ENCODE measurements at places on chromosomes 11 and 22.

DNA sequence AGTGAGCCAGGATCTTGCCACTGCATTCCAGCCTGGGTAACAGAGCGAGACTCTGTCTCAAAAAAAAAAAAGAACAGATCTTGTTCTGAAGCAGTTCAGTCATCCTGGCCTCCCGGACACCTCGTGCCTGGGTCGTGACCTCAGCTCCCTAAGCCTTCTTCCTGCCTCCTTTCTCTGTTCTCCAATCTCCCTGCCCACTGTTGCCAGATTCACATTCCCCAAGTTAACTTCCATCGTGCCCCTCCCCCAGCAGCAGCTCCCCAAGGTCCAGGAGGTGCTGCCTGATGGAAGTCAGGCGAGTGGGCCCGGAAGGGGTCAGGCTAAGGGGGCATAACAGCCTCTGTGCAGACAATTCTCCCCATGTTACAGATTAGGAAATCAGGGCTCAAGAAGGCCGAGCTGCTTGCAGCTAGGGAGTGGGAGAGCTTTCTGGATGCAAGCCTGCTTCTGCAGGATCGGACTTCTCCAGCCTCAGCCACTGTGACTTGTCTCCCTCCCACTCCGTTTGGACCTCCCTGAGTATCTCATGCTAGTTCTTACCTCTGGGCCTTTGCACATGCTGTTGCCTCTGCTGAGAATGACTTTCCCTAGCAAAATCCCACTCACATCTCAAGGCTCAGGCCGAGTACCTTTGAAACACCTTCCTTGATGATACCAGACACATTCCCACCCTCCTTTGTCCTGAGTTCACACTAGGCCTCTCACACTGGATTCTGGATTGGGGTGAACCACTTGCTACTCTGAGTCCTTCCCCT is 14.3 kb upstream of the TMEM184B start:
- no peak for DNase-seq

DNA sequence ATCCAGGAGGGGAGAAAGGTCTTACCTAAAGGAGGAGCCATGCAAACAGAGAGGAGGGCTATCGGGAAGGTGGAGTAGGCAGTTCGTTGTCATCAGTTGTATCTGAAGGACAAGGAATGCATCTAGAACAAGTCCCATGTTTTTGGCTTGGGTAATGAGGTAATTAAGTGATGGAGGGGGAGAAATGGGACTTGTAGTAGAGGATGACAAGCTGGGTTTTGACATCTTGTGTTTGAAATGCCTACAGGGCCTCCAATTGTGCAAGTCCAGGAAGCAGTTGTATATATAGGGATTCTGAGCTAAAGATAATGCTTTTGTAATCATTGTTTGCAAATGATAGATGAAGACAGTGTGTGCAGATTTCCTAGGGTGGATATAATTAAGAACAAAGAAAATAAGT is 622.8 kb downstream of the NTM start:
- no peak for DNase-seq

- DNase-seq = no peak
Measured at GRCh38 chr22:21700822-21701221, 34.8 kb downstream of the YPEL1 start.

- no peak for DNase-seq
Measured at GRCh38 chr11:125148743-125149142, 15.8 kb upstream of the PKNOX2 start.

DNA sequence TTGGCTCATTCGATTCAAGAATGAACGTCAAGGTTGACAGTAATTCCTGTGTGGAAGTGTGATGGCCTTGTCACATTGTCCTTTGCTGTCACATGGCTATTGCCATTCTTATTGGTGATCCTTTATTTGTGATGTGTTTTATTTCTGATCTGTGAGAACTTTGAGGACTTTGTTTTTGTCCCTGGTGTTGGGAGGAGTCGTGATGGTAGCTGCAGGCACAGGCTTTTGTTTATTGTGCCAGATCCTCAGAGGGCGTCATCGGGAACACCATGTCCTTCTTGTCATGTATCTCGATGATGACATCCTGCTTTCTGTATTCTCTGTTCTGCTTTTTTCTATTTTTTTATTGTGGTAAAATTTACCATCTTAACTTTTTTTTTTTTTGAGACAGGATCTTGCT is 5.6 kb downstream of the PICK1 start:
- DNase-seq = no peak

- DNase-seq = peak; percentile 55
Measured at GRCh38 chr22:41833369-41834004, 582 bp downstream of the SREBF2 start.

DNA sequence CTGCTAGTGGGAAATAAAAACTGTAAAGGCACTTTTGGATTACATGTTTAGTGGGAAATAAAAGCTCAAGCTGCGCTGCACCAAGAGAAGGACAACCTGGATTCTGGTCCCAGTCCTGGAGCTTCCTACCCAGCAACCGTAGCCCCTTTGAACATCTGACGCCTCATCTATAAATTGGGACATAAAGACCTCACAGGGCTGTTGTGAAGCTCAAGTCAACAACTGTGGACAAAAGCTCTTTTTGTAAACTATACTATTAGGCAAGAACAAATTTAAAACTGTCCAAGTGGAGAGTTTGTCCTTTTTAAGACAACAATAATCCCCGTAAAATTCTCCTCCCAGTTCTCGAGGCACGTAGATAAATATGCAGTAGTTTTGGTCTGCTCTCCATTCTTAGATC is 17.6 kb upstream of the PCF11 start:
- DNase-seq = no peak

DNA sequence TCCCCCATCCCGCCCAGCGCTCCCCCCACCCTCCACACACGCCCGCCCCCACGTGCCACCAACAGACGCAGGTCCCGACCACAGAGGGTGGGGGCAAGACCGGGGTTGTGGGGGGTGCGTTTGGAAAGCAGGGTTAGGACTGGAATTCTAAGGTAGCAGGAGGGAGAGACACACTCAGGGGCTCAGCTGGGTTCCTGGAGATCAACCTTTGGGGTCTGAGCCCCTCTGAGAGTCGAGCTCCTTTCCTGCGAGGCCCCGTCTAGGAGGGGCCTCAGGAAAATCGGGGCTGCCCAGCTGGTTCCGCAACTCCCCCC is 429 bp downstream of the PGGHG start:
- DNase-seq = no peak

DNA sequence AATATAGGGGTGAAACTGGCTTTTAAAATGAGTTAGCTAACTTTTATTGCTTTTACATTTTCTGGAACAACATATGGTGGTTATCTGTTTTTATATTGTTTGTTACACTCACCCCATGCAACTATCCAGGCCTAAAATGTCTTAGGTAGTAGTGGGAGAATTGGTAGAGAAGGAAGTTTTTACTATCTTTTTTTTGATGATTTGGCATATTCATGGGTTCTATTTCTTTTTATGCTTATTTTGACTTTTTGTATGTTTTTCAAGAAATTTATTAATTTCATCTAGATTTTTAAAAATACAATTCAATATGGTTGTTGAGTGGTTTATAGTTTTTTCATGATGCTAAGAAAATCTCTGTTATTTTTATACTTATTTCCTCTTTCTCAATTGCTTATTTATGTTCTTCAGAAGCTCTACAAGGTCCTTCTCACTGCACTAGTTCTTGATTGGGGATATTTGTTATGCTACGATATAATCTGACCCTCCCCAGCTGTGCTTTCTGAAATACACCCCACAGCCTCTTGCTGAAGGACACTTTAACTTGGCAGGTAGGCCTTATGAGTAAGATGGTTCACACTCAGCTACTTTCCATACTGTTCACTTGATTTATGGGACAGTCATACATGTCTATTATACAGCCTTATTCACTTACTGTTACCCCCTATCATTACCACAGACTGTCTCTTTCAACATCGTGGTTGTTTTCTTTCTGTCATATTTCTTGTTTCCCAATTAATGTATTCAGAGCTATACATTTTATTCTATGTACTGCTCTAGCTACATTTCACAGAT is 431.2 kb downstream of the METTL15 start:
- DNase-seq = no peak

GRCh38 chr11:78061921-78062311 is 1.7 kb upstream of the THRSP start:
- no peak for DNase-seq

GRCh38 chr11:111602865-111603610 is 789 bp downstream of the SIK2 start:
- DNase-seq = peak; percentile 74

DNA sequence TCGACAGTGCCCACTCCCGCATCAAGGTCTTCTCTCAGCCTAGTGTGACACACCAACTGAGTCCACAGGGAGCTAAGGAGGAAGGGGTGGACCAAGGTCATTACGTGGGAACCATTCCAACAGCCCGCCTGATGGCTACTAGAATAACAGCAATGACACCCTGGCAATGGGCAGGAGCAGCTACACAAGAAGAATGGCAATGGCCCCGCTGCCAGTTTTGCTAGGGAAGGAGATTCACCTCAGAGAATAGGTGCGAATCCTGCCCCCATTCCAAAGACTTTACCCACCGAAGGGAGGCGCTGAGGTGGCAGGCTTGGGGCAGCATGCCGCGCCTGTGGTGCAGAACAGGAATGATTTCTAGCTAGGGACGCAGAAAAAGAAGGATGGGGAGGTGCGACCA is 9.1 kb downstream of the WT1 start:
- no peak for DNase-seq

- no peak for DNase-seq
Measured at GRCh38 chr11:74442636-74443035, 24.7 kb downstream of the KCNE3 start.

DNA sequence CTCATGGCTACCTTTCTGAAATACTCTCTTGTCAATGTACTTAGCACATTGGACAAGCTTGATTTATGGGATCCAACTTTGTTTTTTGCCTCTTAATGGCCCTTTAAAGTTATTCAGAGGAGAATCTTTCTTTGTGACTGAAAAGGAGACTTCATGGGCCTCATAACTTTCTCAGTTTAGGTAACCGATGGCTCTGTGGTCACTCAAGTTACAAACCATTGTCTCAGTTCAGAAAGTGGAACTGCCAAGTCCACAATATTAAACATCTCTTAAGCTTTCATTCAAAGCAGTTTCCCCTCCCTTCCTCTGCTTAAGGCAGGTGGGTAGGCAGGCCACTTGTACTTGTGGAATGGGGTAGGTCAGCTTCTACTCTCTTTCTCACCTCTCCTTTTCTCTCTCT is 12.3 kb upstream of the ARL14EP start:
- DNase-seq = no peak

DNA sequence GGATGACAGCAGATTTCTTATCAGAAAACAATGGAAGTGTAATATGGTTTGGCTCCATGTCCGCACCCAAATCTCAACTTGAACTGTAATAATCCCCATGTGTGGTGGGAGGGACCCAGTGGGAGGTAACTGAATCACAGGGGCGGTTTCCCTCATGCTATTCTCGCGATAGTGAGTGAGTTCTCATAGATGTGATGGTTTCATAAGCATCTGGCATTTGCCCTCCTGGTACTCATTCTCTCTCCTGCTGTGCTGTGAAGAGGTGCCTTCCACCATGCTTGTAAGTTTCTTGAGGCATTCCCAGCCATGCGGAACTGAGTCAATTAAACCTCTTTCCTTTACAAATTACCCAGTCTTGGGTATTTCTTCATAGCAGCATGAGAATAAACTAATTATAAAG is 81.0 kb upstream of the SCUBE2 start:
- DNase-seq = no peak

GRCh38 chr11:197741-198235 is 4.9 kb downstream of the SCGB1C1 start:
- DNase-seq = no peak

DNA sequence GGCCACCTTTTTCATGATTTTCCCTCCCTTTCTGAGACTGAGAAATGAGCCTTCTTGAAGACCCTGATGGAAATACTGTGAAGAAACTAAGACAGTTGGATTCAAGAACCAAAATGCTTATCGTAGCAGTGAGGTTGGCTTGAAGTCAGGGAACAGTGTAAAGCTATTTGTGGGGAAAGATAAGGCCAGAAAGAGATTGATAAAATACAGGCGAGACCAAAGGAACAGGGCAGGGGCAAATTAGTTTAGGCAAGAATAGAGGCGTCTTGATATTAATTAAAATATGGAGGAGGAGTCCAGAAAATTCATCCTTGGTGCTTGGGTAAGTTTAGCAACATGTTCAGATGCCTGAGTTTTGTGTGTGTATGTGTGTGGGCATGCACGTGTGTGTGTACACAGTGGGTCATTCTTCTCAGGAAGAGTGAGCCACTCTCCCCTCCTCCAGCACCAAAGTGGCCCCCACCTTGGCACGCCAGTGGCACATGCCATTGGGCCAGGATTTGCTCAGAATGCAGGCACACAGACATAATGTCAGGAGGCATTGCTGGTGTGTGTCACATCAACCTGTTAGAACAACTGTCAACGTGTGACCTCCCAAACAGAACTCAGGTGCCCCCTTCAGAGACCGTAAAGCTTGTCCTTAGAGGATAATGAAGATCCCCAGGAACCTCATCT is 3.9 kb upstream of the EHF start:
- no peak for DNase-seq

- DNase-seq = no peak
Measured at GRCh38 chr11:126079621-126080124, 17.0 kb upstream of the CDON start.

- DNase-seq = no peak
Measured at GRCh38 chr11:32437495-32438345, 2.4 kb upstream of the WT1 start.

DNA sequence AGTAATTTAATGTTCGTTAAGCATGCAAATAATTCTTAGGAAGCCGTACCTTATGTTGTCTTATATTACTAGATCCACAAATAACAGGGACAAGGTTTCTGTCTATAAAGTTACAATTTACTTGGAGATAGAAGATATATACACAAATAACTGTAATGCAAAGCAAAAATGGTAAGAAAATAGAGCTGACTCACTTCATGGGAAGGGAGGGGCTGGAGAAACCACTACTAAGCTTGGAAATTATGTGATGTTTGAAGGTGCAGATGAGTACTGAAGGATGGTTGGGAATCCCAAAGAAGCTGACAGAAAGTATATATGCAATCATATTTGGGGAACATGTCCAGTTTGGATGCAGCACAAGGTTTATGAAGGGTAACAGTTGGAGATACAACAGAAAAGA is 4.0 kb downstream of the NPAT start:
- no peak for DNase-seq

DNA sequence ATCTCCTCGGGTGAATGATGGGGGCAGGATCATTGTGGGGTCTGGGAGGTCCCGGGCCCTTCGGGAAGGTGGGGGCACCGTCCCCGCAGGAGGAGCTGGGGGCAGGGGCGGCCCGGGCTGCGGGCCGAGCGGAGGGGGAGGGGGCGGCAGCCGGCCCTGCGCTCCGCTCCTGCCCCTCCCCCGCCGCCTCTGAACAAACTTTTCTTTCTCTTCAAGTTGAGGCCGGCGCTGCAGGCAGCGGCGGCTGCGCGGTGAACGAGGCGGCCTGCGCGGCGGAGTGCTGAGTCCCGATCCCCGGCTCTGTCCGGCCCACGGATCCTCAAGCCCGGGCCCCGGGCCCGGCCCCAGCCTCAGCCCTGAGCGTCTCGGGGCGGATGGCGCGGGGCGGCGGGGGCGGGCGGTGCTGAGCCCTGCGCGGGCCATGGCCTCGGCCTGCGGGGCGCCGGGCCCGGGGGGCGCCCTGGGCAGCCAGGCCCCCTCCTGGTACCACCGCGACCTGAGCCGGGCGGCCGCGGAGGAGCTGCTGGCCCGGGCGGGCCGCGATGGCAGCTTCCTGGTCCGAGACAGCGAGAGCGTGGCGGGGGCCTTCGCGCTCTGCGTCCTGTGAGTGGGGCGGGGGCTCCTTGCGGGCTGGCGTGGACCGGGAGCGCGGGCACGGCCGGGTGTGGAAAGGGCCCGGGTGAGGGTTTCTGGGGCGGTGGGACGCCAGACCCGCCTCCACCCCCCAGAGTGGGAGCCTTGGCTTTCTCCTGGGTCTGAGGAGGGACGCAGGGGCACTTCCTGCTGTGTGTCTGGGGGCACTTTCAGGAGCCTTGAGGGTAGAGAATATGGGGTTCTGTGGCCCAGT is at the start of gene INPPL1:
TSS of gene INPPL1 (plus strand) at position 204 of the 847 bp plus-strand sequence. CDS start at position 422, 218 bp downstream.
- DNase-seq = peak; percentile 63

- no peak for DNase-seq
Measured at GRCh38 chr22:37764622-37765021, 43.1 kb upstream of the GCAT start.
